Stimulated activated CD8-positive, alpha-beta memory T cell treated with anti-CD3 and anti-CD28 coated beads, Interleukin-4, amount 100 ng/mL, for 48 hours (primary cell): ENCODE measurements at places on chromosomes 12 and 14.

DNA sequence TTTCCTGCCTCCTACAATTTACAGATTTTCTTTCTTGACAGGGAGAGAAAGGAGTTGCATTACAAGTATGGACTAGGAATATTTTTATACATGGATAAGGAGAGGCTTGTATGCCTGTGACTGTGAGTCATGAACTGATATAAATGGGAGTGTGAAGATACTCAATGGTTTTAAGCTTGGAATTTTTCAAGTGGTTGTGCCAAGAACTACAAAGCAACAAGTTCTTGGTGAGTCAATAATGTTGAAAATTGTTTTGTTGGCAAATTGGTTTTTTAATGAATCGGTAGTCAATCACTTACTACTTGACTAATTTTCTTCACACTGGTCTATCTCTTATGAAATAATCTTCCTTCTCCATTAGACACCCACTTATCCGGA is 58.9 kb upstream of the HMGA2 start:
- no peak for DNase-seq

GRCh38 chr14:79878229-79878628 is 333.1 kb downstream of the DIO2 start:
- no peak for DNase-seq

DNA sequence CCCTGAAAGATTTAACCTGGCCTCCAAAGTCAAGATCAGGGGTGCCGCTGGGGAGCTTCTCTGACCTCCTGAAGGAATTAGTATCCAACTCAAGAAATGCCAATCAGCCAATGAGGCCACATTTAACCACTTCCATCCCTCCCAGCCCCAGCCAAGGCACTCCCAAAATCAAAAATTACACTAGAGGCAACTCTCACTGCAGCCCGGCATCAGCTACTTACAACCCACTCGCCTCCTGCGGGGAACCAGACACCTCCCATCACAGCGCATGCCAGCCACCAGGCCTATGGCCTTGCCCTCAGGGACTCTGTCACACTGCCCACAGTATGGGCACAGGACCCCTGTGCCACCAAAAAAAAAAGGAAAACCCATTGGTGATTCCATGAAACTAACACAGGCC is 62.3 kb upstream of the DDX11 start:
- DNase-seq = no peak

DNA sequence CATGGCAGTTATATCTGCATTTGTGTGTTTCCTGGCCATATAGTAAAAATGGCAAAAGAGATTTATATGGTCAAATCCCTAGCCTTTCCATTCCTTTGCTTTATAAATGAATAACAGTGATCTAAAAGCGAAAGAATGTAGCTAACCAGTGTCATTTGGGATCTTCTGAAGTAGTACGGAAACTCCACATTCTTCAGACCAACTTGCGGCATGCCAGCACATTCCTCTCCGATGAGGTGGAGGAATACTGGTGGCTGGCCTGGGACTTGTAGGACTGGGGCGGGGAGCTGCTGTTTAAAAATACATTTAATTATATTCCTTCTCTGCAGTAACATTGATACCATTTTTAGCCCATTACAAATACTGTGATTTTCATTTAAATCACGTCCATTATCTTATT is 85.3 kb downstream of the SAMD4A start:
- DNase-seq = no peak

GRCh38 chr12:106084014-106084671 is 54.6 kb downstream of the NUAK1 start:
- DNase-seq = no peak

DNA sequence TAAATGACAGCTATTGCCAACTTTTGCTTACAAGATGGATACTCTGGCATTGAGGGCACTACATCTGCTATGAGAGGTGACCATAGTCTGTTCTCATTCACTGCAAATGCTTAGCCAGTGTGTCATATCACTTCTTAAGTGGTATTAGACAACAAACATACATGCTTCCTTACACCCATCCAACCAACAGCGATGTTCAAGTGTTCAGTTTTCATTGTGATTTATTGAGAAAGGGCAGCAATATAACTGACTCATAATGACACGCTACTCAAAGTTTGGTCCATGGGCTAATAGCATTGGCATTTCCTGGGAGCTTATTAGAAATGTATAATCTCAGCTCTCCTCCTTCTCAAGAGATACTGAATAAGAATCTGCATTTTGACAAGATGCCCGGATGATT is 181.7 kb downstream of the NPAS3 start:
- no peak for DNase-seq

- no peak for DNase-seq
These were observed 2.6 kb downstream of the MLEC start for GRCh38 chr12:120689397-120690082.

GRCh38 chr12:49364989-49365388 is 2.3 kb upstream of the SPATS2 start:
- no peak for DNase-seq
